HAP-1 (cell line): ENCODE measurements at places on chromosomes 3 and 15.

- peak; percentile 94 for DNase-seq
Measured at GRCh38 chr3:35757991-35758757, 118.8 kb downstream of the ARPP21 start.

GRCh38 chr3:52678265-52679198, 7.2 kb downstream of the PBRM1 start:
- DNase-seq: no peak

GRCh38 chr3:112857526-112857925, 10.9 kb upstream of the CD200R1L start:
- DNase-seq: no peak

DNA sequence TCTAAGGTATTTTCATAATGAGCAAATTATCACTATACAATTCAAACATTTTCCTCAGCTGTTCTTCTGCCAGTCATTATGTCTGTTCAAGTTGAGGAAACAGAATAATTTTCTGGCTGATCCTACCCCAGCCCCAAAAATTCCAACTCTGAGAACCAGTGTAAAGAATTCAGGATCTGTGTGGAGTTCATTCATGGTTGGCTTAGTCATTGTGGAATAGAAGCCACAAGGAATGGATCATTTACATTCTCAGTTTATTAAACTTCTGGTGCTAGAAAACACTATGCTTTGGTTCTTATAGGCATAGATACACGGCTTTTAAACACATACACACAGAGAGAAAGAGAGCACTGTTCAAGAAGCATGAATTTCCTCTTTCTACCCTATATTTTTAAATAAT, 134.6 kb downstream of the CMSS1 start:
- no peak for DNase-seq

DNA sequence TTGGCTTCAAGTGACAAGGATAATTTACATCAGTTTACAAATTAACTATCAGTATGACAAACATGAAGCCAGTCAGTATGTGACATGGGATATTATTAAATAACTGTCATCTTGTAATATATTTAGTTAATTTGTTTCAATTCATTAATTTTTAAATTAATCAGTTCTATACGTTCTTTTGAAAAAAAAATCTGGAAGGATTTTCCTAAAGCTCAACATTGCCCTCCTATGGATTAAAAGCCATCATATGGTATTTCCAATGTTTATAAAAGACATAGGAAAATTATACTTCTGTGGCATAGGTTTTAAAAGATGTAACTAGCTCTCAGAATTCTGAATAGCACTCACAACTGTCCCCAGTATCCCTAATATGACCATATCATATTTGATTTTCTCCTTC, 134.4 kb downstream of the PLOD2 start:
- no peak for DNase-seq

- peak; percentile 92 for DNase-seq
Measured at GRCh38 chr15:73683777-73684580, at the start of gene CD276. CD276 (plus strand) TSS chr15:73684383; CDS start chr15:73699640, 15,257 bp downstream.

DNA sequence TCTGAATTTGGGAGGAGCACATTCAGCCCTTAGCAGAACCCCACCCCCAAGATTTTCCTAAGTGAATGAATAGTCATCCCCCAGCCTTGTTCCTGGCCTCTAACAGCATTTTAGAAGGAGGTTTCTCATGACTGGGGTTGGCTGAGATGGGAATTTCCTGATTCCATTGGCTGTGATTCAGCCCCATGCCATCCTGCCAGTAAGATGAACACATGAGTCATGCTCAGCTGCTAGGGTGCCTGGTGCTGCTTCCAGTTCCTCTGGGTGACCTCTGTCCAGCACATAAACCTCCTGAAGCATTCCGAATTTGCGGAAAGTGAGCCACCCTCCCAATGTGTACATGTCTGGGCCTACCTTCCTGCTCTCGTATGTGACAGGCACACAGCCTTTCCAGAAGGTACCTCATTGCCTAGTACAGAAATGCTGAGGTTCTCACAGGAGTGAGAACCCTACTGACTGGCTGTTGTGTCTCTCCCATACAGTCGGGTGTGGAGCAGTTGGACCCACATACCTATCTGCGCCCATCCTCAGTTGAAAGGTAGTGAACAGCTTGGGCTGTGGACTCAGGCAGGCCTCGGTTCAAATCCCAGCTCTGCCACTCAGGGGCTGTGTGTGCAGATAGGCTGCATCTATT, 91.7 kb downstream of the APBA2 start:
- no peak for DNase-seq
